ENCODE measurements at places on chromosomes 2 and 18.

DNA sequence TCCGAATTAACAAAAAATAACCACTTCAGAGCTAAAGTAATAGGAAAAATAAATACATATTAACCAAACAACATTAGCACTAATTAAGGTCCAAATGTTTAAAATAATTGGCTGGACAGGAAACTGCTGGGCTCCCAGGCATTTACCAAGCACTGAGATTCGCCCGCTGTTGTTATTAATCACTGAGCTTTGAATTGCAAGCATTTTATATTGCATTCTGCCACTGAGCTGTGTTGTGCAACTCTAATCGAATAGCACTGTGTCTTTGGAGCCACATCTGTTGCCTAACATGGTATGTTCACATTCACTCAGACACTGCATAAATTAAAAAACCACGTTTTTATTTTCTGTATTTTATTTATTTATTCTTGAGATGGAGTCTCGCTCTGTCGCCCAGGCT is 88.9 kb downstream of the SOWAHC start:
- no peaks in the 10 kb centered on the region for H3K27me3 ChIP-seq
- H3K4me1 ChIP-seq: no peaks in the 10 kb centered on the region
- no peaks in the 10 kb centered on the region for H3K36me3 ChIP-seq
- DNase-seq: no peak

DNA sequence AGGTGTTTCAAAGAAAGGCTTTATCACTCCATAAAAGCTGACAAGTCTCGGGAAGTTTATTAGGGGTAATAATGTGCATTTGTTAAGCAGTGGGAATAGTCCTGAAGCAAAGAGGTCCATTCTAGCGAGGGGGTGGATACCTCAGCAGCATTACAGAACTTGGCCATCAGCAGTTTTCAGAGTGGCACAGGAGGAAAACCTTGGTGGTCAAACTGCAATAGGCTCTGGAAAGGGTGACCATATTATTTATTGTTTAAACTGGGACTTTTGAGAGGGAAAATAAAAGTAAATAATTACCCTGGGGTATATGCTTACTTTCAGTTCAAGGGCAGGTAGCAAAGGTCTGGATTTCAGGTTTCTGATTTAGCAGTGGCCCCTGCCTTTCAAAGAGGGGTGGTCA is 115.5 kb upstream of the KLHL14 start:
- DNase-seq: no peak
- no peaks in the 10 kb centered on the region for H3K4me1 ChIP-seq
- H3K36me3 ChIP-seq: no peaks in the 10 kb centered on the region
- no peaks in the 10 kb centered on the region for H3K27me3 ChIP-seq
- H3K27ac ChIP-seq: no peak overlapping the region

DNA sequence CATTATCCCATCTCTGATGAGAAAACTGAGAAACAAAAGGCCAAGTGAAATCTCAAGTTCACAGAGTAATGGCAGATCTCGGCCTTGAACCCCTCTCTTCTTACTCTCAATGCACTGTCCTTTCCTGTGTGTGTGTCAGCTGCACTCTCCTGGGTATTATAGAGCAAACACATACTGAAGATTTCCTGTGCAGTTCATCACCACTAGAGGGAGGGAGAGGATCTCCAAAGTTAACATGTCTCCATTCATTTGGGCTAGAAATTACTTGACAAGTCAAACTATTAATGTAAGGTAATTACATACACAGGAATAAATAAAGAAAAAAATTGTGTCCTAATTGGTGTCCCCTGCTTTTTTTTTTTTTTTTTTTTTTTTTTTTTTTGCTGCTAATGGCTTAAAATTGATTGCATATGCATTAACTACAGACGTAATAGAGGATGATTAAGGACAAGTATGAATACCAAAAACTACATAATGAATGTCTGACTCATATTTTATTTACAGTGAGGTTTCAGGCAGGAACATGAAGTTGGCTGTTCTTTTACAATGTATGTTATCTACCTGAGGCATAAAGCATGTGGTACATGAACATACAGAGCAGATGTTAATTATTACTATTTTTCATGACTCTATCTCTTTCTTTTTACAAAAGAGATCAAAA is 269.2 kb downstream of the NYAP2 start:
- no peaks in the 10 kb centered on the region for H3K27me3 ChIP-seq
- no peak overlapping the region for H3K27ac ChIP-seq
- peak; percentile 42 for DNase-seq

DNA sequence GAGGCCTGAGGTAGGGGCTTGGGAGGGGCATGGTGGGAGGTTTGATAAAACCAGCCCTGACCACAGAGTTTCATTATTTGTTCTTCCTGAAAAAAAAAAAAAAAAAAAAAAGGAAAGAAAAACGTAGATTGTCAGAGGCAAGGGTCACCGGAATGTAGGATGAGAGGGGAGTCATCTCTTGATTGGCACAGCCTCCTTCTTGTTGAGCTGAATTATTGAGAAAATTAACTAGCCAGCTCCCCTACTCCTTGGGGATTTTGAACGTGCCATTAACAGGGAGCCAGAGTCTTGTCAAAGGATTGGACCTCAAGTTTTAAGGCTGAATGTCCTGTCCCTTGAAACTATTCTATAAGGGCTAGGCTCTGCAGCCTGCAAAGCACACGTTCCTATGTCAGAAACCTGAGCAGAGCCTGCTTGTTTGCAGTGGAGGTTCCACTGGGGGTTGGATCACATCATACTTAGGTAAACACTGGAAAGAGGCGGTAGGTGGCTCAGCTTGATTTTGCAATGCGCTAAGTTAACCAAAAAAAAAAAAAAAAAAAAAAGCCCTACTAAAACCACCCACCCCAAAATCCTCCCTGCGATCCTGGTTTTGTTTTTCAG is 2.3 kb downstream of the INHBB start:
- H3K4me1 ChIP-seq: peaks cover 10% of the 10 kb centered on the region
- no peak overlapping the region for H3K4me3 ChIP-seq
- no peak overlapping the region for H3K27ac ChIP-seq
- H3K36me3 ChIP-seq: no peaks in the 10 kb centered on the region
- peaks cover 35% of the 10 kb centered on the region for H3K27me3 ChIP-seq
- DNase-seq: no peak

DNA sequence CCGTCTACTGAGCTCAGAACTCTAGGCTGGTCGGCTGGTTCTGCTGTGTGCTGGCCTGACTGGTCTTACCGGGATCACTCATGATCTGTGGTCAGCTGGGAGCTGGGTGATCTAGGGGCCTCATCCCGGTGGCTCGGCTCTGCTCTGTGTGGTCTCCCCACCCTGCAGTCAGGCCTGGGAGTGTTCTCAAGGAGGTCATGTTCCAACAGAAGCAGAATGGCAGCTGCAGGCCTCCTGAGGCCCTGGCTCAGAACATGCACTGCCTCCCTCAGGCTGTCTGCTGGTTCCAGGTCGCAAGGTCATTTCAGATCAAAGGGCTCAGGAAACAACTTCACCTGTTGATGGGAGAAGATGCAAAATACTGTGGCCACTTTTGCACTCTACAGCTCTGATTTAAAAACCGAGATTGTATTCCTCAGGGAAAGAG is 81.1 kb upstream of the RFX8 start:
- H3K36me3 ChIP-seq: no peaks in the 10 kb centered on the region
- no peak overlapping the region for H3K27ac ChIP-seq
- no peaks in the 10 kb centered on the region for H3K4me1 ChIP-seq

- no peak for DNase-seq
- H3K4me3 ChIP-seq: no peak overlapping the region
- peaks cover 77% of the 10 kb centered on the region for H3K36me3 ChIP-seq
- H3K27ac ChIP-seq: no peak overlapping the region
Measured at GRCh38 chr2:218743068-218743467, 32.4 kb downstream of the TTLL4 start.

- peaks cover 9% of the 10 kb centered on the region for H3K36me3 ChIP-seq
- H3K27me3 ChIP-seq: no peaks in the 10 kb centered on the region
- no peak for DNase-seq
- no peak overlapping the region for H3K4me3 ChIP-seq
- peaks cover 3% of the 10 kb centered on the region for H3K4me1 ChIP-seq
Measured at GRCh38 chr18:21761471-21762115, 21.0 kb downstream of the MIB1 start.

Data from SK-N-SH (cell line).